ENCODE measurements at places on chromosomes 1 and 21.

DNA sequence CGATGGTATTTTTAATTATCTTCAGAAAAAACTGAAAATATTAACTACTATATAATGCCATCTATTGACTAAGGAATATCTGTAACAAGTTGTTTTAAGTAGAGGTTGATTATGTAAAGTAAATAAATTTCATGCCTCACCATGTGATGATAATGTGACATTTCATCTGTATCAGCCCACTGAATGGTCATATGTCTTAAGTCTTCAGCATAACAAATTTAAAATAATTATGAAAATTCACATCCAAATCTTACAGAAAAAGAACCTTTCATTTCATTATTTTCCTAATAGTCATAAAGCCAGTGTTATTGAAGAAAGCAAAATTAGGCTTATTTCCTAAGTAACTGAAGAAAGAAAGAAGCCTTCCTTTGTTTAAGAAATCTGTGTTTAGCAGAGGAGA is 72.6 kb downstream of the ITGB3BP start:
- peak; percentile 83 for DNase-seq

DNA sequence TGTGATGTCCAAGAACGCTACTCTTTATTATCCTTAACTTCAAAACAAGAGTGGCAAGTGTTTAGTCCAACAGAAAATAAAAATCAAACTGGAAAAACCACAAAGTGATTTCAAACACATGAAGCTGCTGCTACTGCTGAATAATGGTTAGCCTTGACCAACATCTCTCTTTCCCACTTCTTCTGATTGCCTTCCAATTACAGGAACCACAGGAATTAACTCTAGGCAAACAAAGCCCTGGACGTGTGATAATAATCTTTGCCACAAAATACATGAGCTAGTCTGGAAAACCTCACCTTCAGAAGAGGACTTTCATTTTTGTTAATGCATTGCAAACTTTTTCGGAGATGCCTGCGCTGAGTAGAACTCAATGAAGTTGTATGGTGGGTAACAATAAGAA is 48.6 kb upstream of the COL11A1 start:
- DNase-seq = peak; percentile 31

DNA sequence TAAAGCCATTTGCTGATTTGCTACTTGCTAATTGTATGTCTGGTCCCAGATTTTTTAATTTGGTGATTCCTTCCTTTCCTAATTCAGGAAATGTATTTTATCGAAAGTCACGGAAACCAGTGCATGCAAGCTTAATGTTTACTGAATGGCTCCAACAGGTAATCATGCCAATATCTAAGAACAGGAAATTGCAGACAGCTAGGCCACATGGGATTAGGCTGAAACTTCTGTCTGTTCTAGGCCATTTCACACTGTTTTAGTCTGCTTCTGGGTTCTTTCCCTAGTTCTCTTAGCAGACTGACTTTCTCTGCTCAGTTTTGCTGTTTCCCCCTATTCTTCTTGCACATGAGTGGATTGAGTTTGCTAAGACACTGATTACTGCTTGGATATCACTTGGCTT is 111.4 kb downstream of the NTNG1 start:
- no peak for DNase-seq

DNA sequence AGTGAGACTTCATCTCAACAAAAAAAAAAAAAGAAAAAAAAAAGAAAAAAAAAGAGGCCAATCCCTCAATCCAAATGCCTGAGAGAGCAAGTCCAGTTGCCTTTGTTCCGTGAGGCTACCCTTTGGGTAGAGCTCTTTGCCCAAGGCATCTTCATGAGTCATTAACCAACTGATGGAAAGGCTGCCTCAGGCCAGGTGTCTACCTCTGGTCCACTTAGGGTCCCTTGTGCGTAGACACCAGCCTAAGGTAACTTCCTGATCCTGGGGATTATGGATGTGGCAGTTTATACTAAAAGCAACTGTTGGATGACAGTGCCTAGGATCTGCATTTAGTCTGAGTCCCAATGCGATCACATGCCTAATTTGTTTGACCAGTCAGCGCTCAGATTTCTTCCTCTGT is 20.7 kb upstream of the ZNF326 start:
- no peak for DNase-seq

- no peak for DNase-seq
Observed at GRCh38 chr1:9900142-9901043, 9.7 kb downstream of the CTNNBIP1 start.

- DNase-seq = no peak
Observed at GRCh38 chr1:227901906-227902640, 45.7 kb downstream of the WNT9A start.

GRCh38 chr1:61190618-61191432 is 108.5 kb downstream of the NFIA start:
- no peak for DNase-seq

DNA sequence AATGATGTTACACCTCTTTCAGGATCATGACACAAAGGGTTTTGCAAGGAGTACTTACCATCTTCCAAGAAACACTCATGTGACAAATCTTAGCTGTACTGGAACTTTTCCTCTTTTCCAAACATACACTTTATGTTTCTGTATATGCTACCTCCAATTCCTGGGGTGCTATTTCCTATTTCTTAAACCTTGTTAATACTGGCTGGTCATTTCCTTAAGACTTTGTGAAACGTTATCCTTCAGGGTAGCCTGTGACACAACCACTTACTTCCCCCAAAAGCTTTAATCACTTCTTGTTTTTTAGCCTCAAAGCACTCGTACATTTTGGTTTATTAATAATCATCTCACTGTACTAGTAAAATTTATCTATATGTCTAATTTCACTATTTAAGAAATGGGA is 39.4 kb downstream of the OR10Z1 start:
- DNase-seq = no peak

- DNase-seq = no peak
Observed at GRCh38 chr1:168700575-168701268, 28.3 kb downstream of the DPT start.

DNA sequence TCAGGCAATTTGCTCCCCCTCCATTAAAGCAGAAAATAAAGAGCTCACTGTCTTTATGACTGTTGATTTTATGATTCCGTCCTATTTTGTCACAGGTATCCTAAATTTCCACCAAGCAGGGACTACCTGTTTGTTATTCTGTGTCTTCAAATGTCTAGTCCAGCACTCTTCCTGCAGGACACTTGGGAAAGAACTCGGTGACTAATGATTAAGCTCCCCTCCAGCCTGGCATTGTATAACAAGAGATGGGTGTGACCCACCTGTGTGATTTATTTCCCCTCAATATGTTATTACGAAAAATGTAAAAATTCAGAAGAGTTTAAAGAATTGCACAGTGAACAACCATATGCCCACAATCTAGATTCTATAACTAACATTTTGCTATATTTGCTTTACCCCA is 42.9 kb upstream of the LRRN2 start:
- no peak for DNase-seq

GRCh38 chr1:109907190-109907774 is 3.4 kb upstream of the CSF1 start:
- no peak for DNase-seq

DNA sequence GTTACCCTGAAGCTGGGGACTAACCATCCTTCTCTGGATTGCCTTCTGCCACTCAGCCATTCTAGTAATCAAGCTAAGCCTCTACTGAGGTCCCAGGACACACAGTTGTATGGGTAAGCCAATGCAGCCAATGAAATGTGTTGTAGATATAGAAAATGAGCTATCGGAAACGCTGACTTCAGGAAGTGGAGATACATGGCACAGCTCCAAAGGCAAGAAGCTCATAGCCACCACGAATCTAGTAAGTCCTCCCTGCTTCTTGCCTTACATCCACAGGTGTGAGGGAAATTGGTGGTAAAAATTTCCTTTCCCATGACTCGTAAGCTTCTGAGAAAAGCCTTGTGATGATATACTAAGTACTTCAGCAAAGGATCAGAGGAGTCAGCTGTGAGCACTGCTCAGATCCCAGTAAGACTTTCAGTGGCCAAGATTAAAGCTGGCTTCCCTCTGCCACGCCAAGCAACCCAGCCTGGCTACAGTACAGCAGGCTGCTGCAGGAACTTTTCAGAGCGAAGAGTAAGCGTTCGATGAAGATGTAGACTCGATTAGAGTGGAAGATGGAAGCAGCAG is 117.7 kb downstream of the SIM2 start:
- DNase-seq = no peak

DNA sequence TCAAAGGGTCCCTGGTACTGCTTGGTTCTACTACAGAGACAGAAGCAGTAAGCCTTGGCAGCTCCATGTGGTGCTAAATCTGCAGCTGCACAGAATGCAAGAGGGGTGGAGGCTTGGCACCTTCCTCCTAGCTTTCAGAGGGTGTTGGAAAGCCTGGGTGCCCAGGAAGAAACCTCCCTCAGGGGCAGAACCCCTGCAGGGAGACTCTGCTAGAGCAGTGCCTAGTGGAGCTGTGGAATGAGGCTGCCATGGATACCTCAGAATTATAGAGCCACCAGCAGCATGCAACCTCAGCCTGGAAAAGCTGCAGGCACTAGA is 76.2 kb upstream of the TLR5 start:
- no peak for DNase-seq

DNA sequence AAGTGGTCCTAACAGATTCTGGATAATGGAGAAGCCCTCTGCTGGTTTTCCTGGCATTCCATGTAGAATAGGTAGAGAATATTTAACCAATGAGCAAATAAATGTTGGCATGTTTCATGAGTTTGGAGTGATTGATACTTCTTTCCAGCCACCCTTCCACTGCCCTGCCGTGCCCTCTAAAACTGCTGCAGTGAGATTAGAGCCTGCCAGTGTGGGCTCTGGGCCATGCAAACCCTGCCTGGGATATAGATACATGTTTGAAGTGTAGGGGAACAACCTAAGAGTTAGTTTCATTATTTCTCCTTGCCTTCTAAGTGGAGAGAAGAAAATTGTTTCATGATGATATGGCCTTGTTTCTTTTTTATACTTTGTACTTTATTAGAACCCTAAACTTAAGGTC is 10.4 kb downstream of the UBE2Q1 start:
- DNase-seq = no peak

DNA sequence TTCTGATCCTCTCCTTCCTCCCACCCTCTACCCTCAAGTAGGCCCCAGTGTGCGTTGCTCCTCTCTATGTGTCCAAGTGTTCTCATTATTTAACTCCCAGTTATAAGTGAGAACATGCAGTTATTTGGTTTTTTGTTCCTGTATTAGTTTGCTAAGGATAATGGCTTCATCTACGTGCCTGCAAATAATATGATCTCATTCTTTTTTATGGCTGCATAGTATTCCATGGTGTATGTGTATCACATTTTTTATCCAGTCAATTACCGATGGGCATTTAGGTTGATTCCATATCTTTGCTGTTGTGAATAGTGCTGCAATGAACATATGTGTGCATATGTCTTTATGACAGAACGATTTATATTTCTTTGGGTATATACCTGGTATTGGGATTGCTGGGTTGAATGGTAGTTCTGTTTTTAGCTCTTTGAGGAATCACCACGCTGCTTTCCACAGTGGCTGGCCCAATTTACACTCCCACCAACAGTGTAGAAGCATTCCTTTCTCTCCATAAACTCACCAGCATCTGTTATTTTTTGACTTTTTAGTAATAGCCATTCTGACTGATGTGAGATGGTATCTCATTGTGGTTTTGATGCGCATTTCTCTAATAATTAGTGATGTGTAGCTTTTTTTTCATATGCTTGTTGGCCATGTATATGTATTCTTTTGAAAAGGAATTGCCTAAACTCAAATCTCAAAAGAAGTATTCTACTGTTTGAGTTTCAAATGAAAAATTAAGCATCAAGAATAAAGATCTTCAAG is 116.9 kb downstream of the ETS2 start:
- no peak for DNase-seq

- DNase-seq = peak; percentile 15
Observed at GRCh38 chr1:6819246-6820040, 34.2 kb downstream of the CAMTA1 start.

- DNase-seq = no peak
Observed at GRCh38 chr1:164780863-164781262, 221.9 kb downstream of the PBX1 start.

DNA sequence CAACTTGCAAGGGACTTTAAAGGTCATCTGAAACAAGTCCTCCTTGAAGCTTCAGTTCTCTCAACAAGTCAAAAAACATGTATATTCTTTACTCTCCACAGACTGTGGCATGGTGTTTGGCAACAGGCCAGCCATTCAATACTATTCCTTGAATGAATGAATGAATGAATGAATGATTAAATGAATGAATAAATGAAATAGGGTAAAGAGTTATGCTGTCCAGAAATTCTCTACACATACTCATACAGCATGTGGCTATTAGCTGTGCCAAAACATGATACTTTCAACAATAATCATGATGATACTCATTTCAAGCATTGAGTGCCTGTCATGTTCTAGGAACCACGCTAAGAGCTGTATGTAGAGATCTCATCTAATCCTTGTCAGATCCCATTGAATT is 356.1 kb downstream of the BARHL2 start:
- DNase-seq = no peak

- DNase-seq = no peak
Observed at GRCh38 chr1:66275083-66275482, 258.9 kb upstream of the SGIP1 start.

DNA sequence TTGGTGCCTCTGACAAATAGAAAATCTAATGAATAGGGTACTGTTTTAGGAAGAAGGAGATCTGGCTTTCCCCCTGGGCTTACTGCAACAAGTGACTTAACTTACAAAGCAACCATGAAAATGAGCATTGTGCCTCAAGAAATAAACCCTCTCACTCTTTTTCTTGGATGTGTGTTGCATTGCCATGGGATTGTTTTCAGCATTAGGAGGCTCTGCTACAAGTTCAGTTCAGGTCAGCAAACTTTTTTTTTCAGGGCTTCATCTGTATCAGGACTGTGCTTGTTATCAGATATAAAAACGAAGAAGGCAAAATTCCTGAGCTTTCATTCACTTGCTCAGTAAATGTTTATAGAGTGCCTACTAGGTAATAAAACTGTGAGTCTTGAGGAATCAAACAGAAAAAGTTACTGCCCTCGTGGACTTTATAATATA is 37.8 kb upstream of the DOCK7 start:
- DNase-seq = peak; percentile 93

- DNase-seq = no peak
Observed at GRCh38 chr1:74593887-74594866, 79.4 kb downstream of the ERICH3 start.

DNA sequence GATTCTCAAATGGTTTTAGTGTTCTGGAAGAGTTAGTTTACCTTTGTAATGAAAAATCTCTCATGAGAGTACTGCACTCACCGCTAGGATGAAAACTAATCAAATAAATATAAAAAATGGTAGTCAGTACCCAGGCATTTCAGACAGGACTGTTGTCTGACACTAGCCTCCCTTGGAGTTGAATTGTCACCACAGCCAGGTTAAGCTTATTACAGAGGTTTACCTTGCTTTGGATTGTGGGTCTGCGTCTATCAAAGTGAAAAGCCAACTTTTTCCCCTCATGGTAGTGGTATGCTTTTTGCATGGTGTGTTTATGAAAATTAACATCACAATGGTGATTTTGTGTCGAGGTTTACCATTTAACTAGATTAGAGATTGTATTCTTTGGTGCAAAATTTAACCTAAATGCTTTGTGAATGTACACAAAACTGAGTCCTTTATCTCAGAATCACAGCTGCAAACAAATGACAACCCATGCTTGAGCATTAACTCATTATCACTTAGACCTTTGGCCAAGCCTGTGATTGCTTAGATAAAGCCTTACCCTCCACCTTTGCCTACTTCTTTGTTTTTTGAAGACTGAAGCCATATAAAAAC is 20.1 kb downstream of the RAP1A start:
- no peak for DNase-seq

Data from foreskin melanocyte (primary cell).